ENCODE measurements at places on chromosomes 6 and 20.

GRCh38 chr20:44683263-44684046 is 31.7 kb upstream of the CCN5 start:
- no peak for DNase-seq

GRCh38 chr6:90388395-90388794 is 91.8 kb upstream of the BACH2 start:
- no peak for DNase-seq

- DNase-seq, result no peak
These were observed 520.9 kb upstream of the CITED2 start for GRCh38 chr6:139895205-139895793.

DNA sequence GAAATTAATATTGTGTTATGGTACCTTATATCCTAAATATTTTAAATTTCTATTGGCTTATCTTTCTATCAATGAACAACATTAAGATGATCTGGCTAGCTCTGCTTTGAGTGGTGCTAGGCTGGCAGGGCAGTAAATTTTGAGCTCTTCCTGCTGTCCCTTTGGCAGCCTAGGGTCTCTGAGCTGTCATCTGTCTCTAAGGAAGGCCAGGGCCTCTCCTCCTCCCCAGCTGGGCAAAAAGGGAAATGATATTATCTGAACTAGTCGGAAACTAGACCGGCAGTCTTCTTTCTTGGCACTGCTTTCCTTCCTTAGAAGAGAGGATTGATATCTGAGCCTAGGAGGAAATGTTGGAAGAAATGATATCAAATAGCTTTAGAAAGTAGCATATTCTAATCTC is 176.7 kb upstream of the BTBD3 start:
- no peak for DNase-seq

All from thoracic aorta (tissue), 2 donors.